ENCODE measurements at places on chromosomes 5 and 9. TPM values are rescaled to one million over a fixed set of nuclear protein-coding genes. Genes with fewer than 3 reads are reported as not detected.
A peak's percentile ranks its signal among the peaks of the same experiment; 100 is the strongest.

DNA sequence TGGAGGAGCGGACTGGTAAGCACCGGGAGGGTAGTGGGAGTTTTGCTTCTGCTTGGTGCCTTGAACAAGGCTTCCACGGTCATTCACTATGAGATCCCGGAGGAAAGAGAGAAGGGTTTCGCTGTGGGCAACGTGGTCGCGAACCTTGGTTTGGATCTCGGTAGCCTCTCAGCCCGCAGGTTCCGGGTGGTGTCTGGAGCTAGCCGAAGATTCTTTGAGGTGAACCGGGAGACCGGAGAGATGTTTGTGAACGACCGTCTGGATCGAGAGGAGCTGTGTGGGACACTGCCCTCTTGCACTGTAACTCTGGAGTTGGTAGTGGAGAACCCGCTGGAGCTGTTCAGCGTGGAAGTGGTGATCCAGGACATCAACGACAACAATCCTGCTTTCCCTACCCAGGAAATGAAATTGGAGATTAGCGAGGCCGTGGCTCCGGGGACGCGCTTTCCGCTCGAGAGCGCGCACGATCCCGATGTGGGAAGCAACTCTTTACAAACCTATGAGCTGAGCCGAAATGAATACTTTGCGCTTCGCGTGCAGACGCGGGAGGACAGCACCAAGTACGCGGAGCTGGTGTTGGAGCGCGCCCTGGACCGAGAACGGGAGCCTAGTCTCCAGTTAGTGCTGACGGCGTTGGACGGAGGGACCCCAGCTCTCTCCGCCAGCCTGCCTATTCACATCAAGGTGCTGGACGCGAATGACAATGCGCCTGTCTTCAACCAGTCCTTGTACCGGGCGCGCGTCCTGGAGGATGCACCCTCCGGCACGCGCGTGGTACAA, 556 bp downstream of the PCDHGC3 start:
- H3K27me3 ChIP-seq: no peaks in the 10 kb centered on the region
- peak overlapping the region; percentile 92 for H3K27ac ChIP-seq
- peak overlapping the region; percentile 70 for H3K4me3 ChIP-seq
- no peak for DNase-seq
- peaks cover 32% of the 10 kb centered on the region for H3K4me1 ChIP-seq
- no peaks in the 10 kb centered on the region for H3K36me3 ChIP-seq

DNA sequence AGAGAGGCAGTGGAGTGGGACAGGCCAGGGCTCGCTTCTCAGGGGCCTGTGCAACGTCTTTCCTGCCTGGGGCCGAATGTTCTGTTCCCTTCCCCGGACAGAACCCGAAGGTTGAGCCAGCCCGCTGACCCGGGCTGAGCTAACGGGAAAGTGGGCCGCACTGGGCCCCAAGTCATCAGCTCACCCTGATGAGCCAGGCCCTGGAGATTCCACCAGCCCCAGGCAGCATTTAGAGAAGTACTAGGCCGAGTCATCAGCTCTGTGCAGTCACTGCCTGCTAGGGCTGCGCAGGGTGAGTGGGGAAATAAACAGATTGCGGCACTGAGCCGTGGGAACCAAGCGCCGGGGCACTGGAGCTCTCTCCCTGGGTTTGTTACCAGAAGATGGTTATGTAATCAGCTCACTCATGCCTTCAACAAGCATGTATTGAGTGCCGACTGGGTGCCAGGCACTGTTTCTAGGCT, 29.1 kb upstream of the DUSP1 start:
- peak; percentile 24 for DNase-seq
- H3K36me3 ChIP-seq: no peaks in the 10 kb centered on the region
- no peak overlapping the region for H3K4me3 ChIP-seq
- H3K4me1 ChIP-seq: peaks cover 49% of the 10 kb centered on the region

- no peaks in the 10 kb centered on the region for H3K27me3 ChIP-seq
- DNase-seq: no peak
- H3K27ac ChIP-seq: no peak overlapping the region
- H3K36me3 ChIP-seq: no peaks in the 10 kb centered on the region
- H3K4me3 ChIP-seq: no peak overlapping the region
Measured at GRCh38 chr5:78467752-78468357, 107.4 kb downstream of the SCAMP1 start.

DNA sequence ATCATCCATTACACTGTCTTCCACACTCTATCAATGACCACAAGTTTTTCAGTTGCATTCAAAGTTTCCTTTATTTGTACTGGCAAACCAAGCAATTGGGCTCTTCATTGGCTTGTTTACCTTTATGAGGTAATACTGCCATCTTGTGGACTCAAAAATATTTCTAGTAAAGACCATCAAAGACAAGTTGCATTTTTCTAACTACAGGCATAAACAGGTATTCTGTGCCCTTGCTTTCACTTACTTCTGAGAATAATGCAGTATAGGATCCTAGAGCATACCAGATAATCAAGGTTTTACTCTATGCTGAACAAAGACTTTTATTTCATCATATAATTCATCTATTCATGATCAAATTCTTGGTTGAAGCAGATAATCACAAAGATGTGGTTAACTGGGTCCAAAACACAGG, 173.7 kb upstream of the POU5F2 start:
- DNase-seq: no peak
- no peaks in the 10 kb centered on the region for H3K4me1 ChIP-seq
- no peaks in the 10 kb centered on the region for H3K27me3 ChIP-seq

GRCh38 chr5:59066367-59067163, 483.7 kb downstream of the RAB3C start:
- no peaks in the 10 kb centered on the region for H3K4me1 ChIP-seq
- H3K36me3 ChIP-seq: no peaks in the 10 kb centered on the region
- H3K27ac ChIP-seq: no peak overlapping the region
- H3K4me3 ChIP-seq: no peak overlapping the region
- DNase-seq: no peak
- no peaks in the 10 kb centered on the region for H3K27me3 ChIP-seq

GRCh38 chr5:156378159-156378558, 51.2 kb downstream of the SGCD start:
- no peak for DNase-seq
- H3K27me3 ChIP-seq: no peaks in the 10 kb centered on the region
- no peak overlapping the region for H3K4me3 ChIP-seq
- H3K27ac ChIP-seq: no peak overlapping the region
- no peaks in the 10 kb centered on the region for H3K4me1 ChIP-seq
- no peaks in the 10 kb centered on the region for H3K36me3 ChIP-seq

DNA sequence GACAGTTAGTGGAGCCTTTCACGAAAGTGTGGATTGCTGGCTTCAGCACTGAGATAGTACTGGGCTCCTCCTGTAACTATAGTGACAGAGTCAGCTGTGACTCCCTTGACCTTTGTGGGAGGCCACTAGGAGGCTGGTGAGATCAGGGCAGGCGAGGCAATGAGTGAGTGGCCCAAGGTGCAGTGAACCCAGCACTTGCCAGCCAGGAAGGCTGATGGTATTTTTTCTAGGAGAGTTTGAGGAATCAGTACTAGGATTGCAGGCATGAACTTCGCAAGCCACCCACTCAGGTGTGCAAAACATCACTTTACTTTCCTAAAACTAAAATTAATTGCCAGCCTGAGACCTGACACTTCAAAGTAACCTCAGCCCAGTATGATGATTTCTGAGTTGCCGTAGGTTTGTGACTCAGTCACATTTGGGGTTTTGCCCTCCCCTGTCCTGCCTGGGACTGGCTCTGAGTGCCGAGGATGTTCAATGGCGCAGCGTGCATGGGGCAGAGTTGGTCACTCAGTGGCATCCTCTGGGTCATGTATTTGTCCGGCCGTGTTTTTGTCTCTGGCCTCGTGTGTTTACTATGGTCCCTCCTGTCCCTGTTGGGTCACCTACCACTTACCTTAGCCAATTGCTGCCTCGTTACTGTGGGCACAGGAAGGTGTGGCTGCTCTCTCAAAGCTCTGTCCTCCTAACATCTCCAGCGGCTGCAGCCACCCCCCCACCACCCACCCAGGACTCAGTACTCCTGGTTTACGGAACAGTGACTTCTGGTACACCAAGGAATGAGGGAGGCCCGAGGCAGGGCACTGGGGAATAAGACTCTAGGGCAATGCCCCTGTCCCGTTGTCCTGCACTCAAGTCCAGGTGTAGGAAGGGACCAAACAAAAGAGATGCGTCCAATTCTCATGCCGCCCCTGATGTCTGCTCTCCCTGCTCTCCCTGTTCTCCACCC, 67.2 kb downstream of the IL31RA start:
- no peak overlapping the region for H3K27ac ChIP-seq
- H3K27me3 ChIP-seq: no peaks in the 10 kb centered on the region
- H3K4me3 ChIP-seq: no peak overlapping the region
- peaks cover 7% of the 10 kb centered on the region for H3K4me1 ChIP-seq
- DNase-seq: no peak

DNA sequence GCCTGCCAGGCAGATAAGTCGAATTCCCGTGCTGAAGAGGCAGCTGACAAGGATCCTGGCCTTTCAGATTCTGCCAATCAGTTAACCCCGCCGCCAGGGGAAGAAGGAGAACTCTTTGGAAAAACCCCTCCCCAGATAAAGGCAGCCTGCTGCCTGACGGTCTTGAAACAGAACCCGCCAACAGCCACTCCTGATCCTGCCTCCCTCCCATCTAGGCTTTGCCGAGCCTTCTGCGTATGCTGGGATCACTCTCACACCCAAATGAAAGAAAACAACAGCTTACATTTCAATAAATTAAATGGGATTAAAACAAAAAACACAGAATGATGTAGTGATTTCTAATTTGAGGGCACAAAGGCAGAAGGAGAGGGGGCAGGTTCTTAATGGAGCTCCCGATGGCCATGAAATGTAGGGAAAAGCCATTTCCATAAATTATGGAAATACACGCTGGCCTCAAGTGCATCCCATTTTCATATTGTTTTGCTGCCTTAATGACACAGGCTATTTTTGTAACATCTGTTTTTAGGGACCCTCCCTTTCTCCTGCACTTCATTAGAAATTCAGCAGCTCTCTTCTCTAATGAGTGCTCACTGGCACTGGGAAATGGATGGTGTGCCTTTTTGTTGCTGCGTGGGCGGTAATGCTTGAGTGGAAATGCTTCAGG, 319.1 kb downstream of the MED10 start:
- no peaks in the 10 kb centered on the region for H3K4me1 ChIP-seq
- no peak overlapping the region for H3K27ac ChIP-seq
- no peaks in the 10 kb centered on the region for H3K36me3 ChIP-seq
- no peak overlapping the region for H3K4me3 ChIP-seq
- H3K27me3 ChIP-seq: no peaks in the 10 kb centered on the region
- DNase-seq: no peak

GRCh38 chr9:70635790-70636189, 221.3 kb upstream of the KLF9 start:
- H3K4me3 ChIP-seq: no peak overlapping the region
- H3K36me3 ChIP-seq: no peaks in the 10 kb centered on the region
- H3K27me3 ChIP-seq: no peaks in the 10 kb centered on the region
- H3K27ac ChIP-seq: no peak overlapping the region

DNA sequence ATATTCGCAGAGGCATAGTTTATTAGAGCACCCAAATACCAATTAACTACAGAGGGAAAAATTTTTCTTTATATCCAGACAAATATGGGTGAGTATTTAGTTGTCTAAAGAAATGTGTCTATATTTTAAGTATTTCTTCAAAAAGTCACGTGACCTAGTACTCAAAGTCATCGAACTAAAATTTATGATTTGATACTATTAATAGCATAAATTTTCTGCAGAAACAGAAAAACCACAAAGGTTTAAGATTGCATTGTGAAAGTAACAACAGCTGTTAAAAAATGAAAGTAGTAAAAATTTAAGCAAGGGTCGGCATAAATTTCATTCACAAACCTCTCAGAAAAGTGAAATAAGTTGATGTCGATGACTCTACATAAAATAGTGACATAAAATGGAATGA, 323.9 kb upstream of the RORB start:
- no peak for DNase-seq
- no peak overlapping the region for H3K4me3 ChIP-seq

GRCh38 chr5:44183753-44184152, 205.5 kb downstream of the FGF10 start:
- no peaks in the 10 kb centered on the region for H3K27me3 ChIP-seq
- no peaks in the 10 kb centered on the region for H3K4me1 ChIP-seq
- H3K36me3 ChIP-seq: no peaks in the 10 kb centered on the region
- no peak overlapping the region for H3K27ac ChIP-seq
- no peak overlapping the region for H3K4me3 ChIP-seq
- DNase-seq: no peak

GRCh38 chr5:57262541-57262940, 88.7 kb downstream of the GPBP1 start:
- no peak overlapping the region for H3K27ac ChIP-seq
- H3K4me3 ChIP-seq: no peak overlapping the region
- H3K27me3 ChIP-seq: no peaks in the 10 kb centered on the region
- no peak for DNase-seq
- H3K4me1 ChIP-seq: no peaks in the 10 kb centered on the region
- H3K36me3 ChIP-seq: peaks cover 10% of the 10 kb centered on the region

The EPB41L4B gene
- 3.8 TPM for total RNA-seq

The NTRK2 gene
- 2.9 TPM for total RNA-seq

The FSD1L gene
- 1.7 TPM for total RNA-seq

The DND1 gene
- 0.19 TPM for total RNA-seq

The LCN12 gene
- not detected for total RNA-seq

The NACC2 gene
- 12.4 TPM for total RNA-seq

The CANX gene
- total RNA-seq: 321 TPM

The CER1 gene
- not detected for total RNA-seq
